Keratinocyte (primary cell): ENCODE measurements at places on chromosomes 7 and 10. TPM values are rescaled to one million over a fixed set of nuclear protein-coding genes. Genes with fewer than 3 reads are reported as not detected.

- no peak for DNase-seq
Observed at GRCh38 chr7:99368750-99369389, 5.7 kb upstream of the ARPC1B start.

DNA sequence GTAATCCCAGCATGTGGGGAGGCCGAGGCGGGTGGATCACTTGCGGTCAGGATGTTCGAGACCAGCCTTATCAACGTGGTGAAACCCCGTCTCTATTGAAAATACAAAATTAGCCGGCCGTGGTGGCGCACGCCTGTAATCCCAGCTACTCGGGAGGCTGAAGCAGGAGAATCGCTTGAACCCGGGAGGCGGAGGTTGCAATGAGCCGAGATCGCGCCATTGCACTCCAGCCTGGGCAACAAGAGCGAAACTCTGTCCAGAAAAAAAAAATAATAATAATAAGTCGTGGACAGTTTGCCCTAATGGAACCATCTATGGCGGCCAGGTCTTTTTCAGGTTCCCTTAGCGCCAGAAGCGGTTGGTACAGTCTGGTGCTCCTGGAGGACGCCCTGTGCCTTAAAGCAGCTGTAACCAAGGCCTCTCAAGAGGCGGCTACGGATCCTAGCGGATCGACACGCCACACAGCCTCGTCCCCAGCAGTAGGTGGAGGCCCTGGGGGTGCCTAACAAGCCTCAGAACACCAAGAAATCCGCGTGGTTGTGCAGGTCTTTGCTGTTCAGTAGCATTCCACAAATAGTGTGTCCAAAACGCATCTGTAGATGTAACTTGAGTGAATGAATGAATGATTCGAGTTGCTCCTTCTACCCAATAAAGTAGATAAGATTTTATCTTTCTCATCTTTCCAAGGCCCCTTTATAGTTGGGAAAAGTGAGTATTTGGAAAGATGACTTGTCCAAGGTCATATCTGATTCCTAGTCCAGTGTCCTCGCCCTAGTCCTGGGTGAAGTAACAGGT, 982 bp downstream of the PGAM1 start:
- no peak for DNase-seq

DNA sequence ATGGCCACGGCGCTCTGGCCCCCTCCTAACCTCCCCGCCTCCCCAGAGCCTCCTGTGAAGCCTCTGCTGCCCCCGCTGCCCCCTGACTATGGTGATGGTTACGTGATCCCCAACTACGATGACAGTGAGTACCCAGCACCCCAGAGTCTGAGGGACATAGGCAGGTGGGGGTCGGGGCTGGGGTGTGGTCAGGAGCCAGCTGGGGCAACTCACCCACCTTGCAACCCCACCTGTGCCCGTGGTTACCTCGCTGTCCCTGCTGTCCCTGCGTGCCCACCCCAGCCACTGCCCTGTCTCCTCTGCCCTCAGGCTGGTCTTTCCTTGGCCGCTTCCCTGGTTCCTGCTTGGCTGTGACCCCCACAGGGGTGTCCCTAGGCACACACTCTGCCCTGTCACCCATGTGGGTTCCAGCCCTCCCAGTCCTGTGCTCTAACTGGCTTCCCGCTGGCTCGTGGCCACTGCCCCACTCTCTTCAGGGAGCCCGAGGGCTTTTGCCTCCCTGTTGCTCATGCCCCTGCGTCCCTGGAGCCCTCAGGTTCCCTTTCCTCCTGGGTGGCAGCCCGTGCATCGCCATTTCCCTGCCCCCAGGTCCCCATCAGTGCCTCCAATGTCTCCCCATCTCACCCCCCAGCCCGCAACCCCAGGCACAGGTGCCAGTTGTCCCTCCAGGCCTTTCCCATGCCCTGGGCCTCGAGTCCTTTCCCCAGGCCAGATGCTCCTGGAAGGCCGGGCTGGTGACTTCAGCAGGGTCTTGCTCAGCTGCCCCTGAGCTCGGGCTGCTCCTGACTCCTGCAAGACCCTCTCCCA, 4.0 kb downstream of the AEBP1 start:
- DNase-seq = no peak

DNA sequence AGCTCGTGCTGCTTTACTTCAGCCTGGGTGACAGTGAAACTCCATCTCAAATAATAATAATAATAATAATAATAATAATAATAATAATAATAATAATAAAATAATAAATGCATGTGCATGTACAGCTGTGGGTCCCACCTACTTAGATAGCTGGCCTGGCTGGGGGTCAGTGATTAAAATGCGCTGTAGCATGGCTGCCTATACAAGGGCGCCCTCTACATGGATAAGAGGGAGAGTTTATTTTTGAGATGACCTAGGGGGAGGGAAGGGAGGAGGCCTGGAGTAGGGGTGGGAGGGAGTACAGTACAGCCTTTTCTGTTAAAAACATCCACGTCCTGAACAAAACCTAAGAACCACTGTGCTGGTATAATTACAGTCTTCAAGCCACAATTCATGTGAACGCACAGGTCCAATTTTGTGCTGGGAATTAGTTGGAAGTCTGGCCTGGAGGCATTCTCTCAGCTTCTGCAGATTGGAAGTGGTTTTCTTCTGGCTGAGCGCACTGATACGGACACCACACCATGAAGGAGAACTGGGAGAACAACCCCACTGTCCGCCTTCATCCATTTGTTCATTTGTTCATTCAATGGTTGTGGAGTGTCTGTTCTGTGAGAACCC, 146.5 kb downstream of the TMEM178B start:
- no peak for DNase-seq

- DNase-seq = no peak
Observed at GRCh38 chr10:125491381-125491780, 191.6 kb downstream of the TEX36 start.

DNA sequence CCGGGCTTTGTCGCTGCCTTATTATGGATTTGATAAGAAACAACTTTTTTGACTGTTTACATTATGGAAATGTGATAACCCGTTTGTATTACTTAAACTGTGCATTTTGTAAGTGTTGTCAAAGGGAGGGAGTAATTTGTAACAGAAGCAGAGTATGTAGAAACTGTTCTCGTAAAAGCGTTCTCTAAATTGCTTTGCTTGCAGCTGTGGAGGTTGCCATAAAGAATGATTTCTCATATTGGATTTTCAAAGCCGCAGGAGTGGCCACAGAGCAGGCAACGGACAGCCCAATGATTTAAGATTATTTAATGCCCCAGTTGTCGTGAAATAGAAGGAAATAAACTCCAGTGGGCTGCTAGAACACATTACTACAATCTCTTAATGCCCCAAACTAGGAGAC, 114.0 kb upstream of the INSYN2A start:
- DNase-seq = no peak

The OR2A12 gene
- polyA plus RNA-seq = not detected in 3 replicates

The PDE6C gene
- polyA plus RNA-seq = not detected in 3 replicates

GRCh38 chr10:81127931-81128330, 590.2 kb downstream of the SH2D4B start:
- DNase-seq = no peak

GRCh38 chr7:4787947-4788626, 12.7 kb downstream of the AP5Z1 start:
- DNase-seq = no peak

GRCh38 chr7:148457310-148457921, 133.2 kb upstream of the C7orf33 start:
- no peak for DNase-seq

DNA sequence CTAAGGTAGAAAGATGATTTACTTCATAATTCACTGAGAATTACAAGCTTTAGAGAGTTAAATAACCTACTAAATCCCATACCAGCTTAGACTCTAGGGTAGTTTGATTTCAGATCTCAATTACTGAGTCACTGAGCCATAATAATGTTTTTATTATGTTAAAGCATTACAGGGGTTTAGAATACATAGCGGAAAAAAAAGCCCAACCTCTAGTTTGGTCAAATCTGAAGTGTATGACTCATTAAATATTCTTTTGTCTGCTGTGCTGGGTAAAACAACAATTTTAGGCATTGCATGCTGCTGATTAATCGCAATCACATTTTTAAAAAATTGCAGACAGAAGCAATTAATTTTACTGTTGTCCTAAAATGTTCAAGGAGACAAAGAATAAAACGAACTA, 48.5 kb downstream of the MALRD1 start:
- no peak for DNase-seq

The MSMB gene
- not detected in 3 replicates for polyA plus RNA-seq

The ACSL5 gene
- polyA plus RNA-seq = 0.03 to 0.04 TPM in 2 of 3 replicates, not detected in the other

GRCh38 chr7:85685901-85686300, 499.0 kb upstream of the SEMA3D start:
- DNase-seq = no peak

- no peak for DNase-seq
Observed at GRCh38 chr10:63129888-63130287, 3.2 kb upstream of the NRBF2 start.

GRCh38 chr10:49663596-49663995, 15.9 kb upstream of the C10orf53 start:
- no peak for DNase-seq

The PIP4K2A gene
- polyA plus RNA-seq = 7.0 to 15.5 TPM (median 10.0 TPM) in 3 replicates

- no peak for DNase-seq
Observed at GRCh38 chr7:40721342-40721949, 586.6 kb downstream of the SUGCT start.

DNA sequence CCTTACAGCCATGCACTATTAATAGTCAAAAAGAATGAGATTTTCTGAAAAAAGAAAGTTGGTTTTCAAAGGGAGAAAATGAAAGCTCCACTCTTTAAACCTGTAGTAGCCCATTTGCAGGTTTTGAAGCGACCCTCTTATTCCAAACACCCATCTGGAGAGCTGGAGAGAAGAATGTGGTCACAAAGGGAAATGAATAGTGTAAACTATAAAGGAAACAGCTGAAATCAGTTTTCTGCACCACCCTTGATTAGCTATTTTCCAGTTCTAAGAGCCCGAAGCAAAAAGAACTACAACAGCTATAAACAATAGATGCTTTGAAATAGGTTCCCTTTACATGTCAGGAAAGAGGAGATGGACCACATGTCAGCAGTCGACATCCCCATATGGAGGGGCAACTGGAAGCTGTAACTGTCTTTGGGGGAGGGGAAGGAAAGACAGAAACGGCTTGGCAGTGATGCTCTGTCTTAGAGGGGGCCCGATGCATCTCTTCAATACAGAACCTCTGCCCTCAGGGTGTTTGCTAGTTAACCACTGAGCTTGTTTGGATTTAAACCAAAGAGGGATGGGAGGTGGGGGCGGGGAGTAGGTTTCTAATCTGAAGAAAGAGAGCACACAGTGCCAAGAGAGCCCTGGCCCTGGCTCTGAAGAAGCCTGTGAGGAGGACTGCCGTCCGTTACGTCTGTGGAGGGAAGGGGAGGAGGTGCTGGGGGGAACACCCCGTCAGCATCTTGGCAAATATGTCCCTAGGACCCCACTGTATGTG, 55.3 kb downstream of the CPVL start:
- no peak for DNase-seq

The TEX47 gene
- not detected in 3 replicates for polyA plus RNA-seq

DNA sequence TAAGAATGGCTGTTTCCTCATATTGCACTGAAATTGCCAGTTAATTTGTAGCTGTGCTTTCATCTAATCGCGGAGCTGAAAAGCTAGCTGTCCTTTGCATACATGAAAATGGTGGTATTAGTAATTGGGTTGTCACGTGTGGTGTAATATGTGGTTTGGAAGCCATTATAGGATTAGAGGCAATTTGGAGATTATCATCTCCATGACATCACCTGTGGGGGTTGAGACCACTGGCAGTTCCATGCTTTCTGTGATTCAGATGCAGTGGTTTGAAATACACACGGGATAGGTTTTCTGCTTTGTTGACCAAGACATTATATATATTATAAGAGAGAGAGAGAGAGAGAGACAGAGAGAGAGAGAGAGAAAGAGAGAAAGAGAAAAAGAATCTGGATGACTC, 180.8 kb downstream of the RAB11FIP2 start:
- DNase-seq = no peak

- DNase-seq = no peak
Observed at GRCh38 chr7:92158660-92159575, 20.0 kb downstream of the LRRD1 start.

DNA sequence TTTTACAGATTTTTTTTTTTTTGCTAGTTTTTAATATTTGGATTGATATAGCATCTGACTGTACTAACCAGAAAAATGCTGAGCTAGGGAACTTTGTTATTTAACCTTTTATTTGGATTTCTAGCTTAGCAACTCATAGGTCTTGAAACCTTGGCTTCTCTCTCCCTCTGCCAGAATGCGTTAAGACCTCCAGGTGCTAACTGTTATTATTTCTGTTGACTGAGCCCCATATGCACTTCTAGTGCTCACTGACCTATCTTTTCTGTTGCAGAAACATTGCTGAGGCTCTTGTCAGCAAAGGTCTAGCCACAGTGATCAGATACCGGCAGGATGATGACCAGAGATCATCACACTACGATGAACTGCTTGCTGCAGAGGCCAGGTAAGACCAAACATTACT, 143.6 kb downstream of the LRRC4 start:
- no peak for DNase-seq

DNA sequence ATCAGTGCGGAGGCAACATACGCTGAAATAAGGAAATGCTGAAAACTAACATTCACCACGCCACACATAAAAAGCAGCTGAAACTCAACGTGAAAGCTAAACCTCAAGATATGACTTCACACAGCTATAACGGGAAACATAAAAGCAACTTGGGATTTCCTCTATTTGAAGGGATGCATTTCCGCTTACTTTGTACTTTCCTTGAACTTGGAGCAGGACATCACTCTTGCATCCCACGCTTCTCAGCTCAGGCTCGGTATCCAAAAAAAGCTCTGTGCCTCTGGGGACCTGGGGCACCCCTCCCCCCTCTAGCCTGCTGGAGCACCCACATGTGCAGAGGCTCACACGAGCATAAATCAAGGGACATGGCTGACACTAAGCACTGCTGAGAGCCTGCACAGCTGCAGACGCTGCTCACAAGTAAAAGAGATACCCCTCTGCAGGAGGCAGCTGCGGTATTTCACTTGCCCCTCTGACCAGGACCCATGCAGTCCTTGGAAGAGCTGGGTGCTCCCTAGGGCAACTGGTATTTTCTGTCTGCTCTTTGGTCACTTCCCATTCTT, 34.2 kb downstream of the PARD3 start:
- DNase-seq = no peak

DNA sequence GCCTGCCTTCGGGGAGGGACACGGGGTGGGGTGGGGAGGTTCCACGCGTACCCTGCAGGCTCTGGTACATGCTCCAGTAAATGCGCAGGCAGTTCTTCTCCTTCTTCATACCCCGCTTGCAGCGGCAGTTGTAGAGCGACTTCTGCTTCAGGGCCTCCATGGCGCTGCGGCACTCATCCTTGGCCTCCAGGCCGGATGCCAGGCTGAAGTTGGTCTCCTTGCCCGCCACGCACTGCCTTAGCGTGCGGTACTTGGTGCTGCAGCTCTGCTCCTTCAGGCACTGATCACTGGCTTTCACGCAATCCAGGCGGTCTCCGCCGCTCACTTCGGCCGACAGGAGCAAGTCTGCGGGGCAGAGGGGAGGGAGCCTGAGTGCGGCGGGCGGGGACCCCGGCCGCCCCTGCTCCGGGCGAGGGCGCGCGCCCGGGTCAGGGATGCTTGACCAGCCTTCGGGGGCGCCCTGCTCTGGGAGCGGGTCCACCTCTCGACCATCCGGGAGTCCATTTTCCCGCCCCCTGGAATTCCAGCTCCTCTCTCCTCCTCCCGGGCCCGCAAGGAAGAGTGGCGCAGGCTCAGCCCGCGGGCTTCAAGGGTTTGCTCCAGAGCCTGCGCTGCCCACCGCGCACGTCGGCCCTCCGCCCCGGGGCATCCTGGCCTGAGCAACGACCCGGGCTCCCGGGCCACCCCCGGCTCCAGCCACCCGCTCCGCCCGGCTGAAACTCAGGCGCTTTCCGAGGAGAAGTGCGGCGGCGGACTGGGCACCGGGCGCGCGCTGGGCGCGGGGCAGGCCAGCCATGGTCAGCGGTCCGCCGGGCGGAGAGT, 2.0 kb downstream of the GFRA1 start:
- DNase-seq = no peak

The CAMK2B gene
- 0.25 to 0.32 TPM (median 0.31 TPM) in 3 replicates for polyA plus RNA-seq

GRCh38 chr10:98748298-98748697, 301.6 kb upstream of the HPS1 start:
- DNase-seq = peak; percentile 0

The LMTK2 gene
- 3.7 to 10.2 TPM (median 6.6 TPM) in 3 replicates for polyA plus RNA-seq
